Activated CD8-positive, alpha-beta memory T cell treated with anti-CD3 and anti-CD28 coated beads for 1 hour (primary cell): ENCODE measurements at places on chromosomes 5 and 9.

GRCh38 chr5:55101556-55102276 lies 730 bp upstream of the GZMA start:
- no peak for DNase-seq

- DNase-seq, result no peak
Observed at GRCh38 chr5:66828548-66829357, 232.6 kb downstream of the MAST4 start.

DNA sequence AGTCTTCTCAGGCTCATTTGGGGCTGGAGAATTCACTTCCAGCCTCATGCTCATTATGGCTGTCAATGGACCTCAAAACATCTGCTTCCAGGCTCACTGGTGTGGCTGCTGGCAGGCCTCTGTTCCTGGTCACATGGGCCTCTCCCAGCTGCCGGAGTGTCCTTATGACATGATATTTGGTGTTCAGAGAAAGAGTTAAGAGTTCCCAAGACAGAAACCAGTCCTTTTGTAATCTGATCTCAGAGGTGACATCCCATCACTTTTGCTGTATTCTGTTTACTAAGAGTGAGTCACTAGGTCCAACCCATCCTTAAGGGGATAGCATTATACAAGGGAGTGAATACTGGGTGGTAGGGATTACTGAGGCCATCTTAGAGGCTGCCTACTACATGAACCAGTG lies 104.6 kb downstream of the CACNA1B start:
- no peak for DNase-seq

- no peak for DNase-seq
Observed at GRCh38 chr5:40841068-40841805, at the start of gene CARD6. Gene CARD6, plus strand, starts transcription at chr5:40841367. Its CDS starts 16 bp downstream, at chr5:40841383.

DNA sequence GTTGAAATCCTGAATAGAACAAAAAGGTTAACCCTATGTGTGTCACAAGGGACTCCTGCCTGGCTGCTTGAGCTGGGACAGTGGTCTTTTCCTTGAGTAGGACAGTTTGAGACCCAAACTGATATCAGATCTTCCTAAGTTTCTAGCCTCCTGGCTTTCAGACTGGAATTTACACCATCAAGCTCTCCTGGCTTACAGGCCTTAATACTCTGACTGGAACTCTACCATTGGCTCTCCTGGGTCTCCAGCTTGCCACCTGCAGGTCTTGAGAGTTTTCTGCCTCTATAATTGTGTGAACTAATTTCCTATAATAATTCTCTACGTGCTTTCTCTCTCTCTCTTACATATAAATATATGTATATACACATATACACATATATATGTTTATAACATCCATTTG lies 112.5 kb downstream of the PRR16 start:
- no peak for DNase-seq
